ENCODE measurements at places on chromosomes 2 and 18.

DNA sequence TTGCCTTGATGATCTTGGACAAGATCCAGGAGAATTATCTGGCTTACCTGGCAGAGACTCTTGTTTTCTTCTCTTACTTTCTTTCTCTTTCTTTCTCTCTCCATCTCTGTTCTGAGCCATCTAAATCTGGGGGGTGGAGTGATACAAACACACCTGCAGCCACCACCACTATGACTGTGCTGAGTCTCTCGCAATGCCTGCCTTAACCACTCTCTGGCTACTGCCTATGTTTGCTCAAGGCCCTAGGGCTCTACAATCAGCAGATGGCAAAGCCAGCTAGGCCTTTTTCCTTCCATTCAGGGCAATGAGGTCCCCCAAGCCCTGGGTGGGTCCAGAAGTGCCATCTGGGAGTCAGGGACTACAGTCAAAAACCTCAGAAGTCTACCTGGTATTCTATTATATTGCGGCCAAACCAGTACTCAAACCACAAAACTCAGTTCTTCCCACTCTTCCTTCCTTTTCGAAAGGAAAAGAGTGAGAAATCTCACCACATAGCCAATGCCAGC is 978.9 kb upstream of the NXPH2 start:
- DNase-seq, result no peak

GRCh38 chr2:224151161-224151560 is 112.1 kb upstream of the SERPINE2 start:
- DNase-seq, result no peak

DNA sequence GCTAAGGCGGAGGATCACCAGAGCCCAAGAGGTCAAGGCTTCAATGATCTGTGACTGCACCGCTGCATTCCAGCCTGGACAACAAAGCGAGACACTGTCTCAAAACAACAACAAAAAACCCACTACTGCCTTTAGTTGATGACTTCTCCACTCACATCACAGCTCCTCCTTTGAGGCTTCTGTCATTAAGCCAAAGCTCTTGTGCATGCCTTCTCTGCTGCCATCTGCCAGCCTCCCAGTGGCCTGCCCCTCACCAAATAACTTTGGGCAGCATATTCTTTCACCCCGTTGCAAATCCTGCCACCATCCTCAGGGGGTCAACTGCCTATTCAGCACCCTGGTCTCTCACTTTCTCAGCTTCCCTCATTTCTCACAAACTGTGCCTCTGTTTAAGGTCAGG is 27.5 kb downstream of the OSBPL1A start:
- DNase-seq, result no peak

DNA sequence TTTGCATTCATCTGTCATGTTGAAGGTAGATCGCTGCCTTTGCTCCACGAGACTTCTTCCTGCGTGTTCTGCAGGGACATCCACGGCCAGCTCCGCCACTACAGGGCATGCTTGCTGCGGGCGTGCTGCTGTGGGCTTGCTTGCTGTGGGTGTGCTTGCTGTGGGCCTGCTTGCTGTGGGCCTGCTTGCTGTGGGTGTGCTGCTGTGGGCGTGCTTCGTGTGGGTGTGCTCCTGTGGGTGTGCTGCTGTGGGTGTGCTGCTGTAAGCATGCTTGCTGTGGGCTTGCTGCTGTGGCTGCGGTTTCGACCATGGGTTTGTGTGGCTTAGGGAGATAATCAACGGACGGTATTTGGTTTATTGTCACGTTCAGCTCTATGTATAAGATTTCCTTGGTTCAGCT is 161.3 kb upstream of the NFATC1 start:
- no peak for DNase-seq

DNA sequence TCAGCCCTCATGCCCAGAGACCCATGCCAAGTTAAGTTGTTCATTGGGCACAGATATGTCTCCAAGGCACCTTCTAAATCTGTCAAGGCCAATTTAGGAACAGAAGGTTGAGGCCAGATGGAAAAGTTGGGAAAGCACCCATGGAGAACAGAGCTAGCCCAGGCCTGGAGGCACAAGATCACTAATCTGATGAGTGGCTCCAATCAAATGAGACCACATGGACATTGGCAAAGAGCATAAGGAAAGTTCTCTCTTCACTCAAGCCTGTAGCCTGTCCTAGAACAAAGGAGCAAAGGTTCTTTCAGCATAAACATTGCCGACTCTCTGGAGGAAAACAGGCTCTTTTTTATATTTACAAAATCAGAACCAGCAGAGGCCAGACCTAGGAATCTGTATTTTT is 154.8 kb downstream of the RNF152 start:
- no peak for DNase-seq

All from stimulated activated naive CD4-positive, alpha-beta T cell (primary cell).